ENCODE measurements at places on chromosomes 5 and 9. TPM values are rescaled to one million over a fixed set of nuclear protein-coding genes. Genes with fewer than 3 reads are reported as not detected.

DNA sequence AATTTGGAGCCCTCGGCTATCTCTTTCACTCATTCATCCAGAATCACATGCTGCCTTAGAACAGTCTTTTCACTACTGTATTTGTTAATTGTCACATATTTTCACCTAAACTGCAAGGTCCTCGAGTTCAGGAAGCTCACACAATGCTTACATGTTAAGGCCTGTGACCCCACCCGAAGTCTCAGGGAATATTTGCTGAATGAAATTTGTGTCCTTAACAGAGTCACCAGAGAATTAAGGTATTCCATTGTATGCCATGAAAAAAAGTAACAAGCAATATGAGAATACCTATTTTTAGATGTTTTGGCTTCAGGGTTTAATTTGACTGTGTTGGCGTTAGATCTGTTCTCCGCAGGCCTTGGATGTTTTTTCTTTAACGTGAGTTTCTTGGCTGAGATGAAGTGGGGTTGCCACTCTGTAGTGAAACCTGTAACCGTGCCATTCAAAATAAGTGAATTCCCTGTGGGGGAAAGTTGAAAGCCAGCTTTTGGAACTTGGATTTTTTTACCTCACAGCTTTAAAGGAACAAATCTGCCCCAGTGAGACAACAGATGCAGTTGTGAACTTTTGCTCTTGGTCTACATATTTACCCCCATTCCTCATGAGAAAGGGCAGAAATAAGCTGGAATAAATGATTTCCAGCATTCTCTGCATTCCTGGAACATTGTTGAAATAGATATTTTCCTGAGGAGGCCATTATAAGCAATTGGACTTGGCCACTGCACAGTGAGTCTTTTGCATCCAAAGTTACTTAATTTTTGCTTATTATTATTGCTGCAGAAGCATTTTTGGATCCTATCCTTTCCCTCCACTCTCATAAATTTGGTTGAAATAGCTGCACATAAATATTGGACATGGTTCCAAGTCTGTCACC lies 35.9 kb upstream of the FBP1 start:
- no peak for DNase-seq

GRCh38 chr5:138096997-138097828 lies 13.4 kb downstream of the WNT8A start:
- DNase-seq, result no peak

DNA sequence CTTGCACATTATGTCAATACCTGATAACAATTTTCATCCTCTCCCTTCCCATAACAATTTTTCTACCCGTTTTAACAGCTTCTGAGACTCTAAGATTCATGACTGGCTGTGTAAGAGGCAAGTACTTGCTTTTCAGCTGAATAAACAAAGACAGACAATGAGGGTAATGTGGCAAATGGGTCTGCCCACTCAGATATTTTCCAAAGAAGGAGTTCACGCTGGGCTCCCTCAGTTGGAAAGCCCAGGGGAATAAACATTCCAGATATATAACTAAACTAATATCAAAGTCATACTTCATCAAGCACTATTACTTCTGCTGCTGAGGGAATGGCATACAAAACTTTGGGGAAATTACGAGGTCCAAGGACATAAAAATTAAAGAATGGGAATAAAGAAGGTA lies 24.4 kb downstream of the MEGF9 start:
- no peak for DNase-seq

- DNase-seq, result no peak
Observed at GRCh38 chr9:136840877-136841645, 1.2 kb upstream of the AJM1 start.

GRCh38 chr9:129259375-129259774 lies 81.3 kb upstream of the IER5L start:
- DNase-seq, result no peak

PCDHGA10 gene
- total RNA-seq, result 43.0 TPM

HEMGN gene
- 0.44 TPM for total RNA-seq

TRAF1 gene
- total RNA-seq, result 1.4 TPM

DHFR gene
- 20.1 TPM for total RNA-seq

TMC1 gene
- total RNA-seq, result not detected

TARS1 gene
- total RNA-seq, result 163 TPM

SLC31A1 gene
- 23.2 TPM for total RNA-seq

Measured in endothelial cell (in vitro differentiated cells).